ENCODE measurements at places on chromosomes 2 and 18. TPM values are rescaled to one million over a fixed set of nuclear protein-coding genes. Genes with fewer than 3 reads are reported as not detected.

Gene KLHL14
- 0.50 TPM for total RNA-seq

Gene GAREM2
- 4.0 TPM for total RNA-seq

Gene SCN3A
- 1.8 TPM for total RNA-seq

Gene G6PC2
- not detected for total RNA-seq

Gene SP140
- 2.5 TPM for total RNA-seq

Gene ASB18
- not detected for total RNA-seq

Gene FZD7
- 60.7 TPM for total RNA-seq

Gene MYL1
- not detected for total RNA-seq

Gene OTOS
- total RNA-seq = not detected

GRCh38 chr18:46559946-46560670 lies 96.9 kb downstream of the LOXHD1 start:
- no peak for DNase-seq

- DNase-seq = no peak
Observed at GRCh38 chr2:234983011-234983726, 31.4 kb downstream of the SH3BP4 start.

DNA sequence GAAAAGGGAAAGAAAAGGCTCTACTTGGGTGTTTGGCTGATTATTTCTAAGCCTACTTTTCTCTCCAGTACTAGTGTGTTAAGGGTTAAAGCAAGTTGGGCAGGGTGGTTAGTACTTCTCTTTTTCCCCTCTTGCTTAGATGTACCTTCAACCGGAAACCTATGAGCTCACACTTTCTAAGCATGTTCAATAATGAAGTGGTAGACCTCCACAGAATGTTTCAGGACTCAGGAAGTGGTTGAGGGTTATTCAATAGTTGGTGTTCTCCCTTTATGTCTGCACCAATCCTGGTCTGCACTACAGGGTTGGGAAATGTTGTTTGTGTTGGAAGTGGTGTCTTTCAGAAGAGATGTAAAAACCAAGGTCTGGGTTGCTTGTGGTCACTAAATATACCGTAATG lies 137.1 kb downstream of the ZEB2 start:
- DNase-seq = no peak

- DNase-seq = no peak
Observed at GRCh38 chr2:120465012-120465700, 119.2 kb downstream of the INHBB start.

DNA sequence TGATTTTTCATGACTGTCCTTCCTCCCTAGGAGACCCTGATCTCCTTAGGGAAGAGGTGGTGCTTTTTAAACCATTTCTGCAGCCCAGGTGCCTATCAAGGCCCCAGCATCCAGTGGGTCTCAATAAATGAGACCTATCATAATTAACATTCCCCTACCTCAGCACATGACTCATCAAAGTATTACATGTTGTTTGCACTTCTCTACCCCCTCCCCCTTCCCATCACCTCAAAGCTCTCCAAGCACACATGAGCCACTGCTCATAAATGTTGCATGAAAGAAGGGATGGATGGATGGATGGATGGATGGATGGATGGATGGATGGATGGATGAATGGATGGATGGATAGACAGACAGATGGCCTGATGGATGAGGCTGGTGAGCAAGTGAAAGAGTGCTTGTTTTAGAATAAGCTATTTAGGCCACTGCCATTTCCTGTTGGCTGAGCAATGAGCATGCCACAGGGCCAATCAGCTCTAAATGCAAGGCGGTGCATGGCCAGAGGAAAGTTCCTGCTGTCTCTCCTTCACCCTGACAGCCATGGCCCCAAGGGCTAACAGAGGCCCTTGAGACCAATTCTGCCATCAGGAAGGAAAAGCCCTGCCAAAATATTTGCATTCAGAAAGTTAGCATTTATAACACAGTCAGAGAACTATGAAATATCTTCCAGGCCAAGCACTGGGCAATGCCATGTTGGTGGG lies 20.9 kb upstream of the STEAP3 start:
- DNase-seq = no peak

GRCh38 chr2:181172676-181173075 lies 192.3 kb downstream of the UBE2E3 start:
- DNase-seq = no peak

GRCh38 chr2:67246791-67247190 lies 150.3 kb upstream of the ETAA1 start:
- no peak for DNase-seq

DNA sequence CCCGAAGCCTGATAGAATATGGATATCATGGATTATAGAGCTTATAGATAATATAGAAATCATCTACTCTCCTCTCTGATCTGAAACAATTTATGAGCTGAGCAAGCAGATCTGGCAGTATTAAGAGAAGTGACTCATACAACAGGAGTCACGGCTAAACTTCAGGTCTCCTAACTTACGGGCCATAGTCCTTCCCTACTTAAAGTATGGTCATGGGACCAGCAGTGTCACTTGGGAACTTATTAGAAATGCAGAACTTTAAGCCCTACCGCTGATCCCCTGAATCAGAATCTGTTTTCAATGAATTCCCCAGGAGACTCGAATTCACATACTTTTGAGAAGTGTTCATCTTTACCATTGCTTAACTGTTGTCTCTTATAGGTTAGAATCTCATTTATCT lies 195.7 kb upstream of the FANCL start:
- no peak for DNase-seq

DNA sequence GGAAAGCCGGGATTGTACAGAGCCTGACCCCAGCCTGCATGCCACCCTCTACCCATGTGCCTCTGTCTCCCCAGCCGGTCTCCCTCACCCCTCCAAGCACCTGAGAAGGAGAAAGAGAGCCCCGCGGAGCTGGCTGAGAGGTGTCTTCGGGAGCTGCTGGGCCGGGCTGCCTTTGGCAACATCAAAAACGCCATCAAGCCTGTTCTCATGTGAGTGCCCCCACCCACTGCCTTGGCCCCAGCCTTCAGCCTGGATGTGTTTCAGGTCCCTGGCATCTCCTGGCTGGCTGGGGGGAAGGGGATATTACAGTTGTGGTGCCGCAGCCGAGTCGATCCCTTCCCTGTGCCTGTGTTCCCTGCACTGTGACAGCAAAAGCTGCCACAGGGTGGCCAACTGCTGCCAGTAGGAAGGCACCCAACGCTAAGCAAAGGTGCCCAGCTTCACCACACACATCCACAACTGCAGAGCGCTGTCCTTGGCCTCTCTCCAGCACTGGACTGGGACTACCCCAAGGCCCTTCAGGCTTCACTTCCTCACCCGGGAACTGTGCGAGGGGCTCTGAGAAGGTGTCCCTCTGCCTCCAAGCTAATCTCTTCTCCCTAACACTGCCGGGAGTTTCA lies 38.4 kb downstream of the POMC start:
- no peak for DNase-seq

GRCh38 chr2:178426388-178426787 lies 24.6 kb downstream of the PRKRA start:
- no peak for DNase-seq

DNA sequence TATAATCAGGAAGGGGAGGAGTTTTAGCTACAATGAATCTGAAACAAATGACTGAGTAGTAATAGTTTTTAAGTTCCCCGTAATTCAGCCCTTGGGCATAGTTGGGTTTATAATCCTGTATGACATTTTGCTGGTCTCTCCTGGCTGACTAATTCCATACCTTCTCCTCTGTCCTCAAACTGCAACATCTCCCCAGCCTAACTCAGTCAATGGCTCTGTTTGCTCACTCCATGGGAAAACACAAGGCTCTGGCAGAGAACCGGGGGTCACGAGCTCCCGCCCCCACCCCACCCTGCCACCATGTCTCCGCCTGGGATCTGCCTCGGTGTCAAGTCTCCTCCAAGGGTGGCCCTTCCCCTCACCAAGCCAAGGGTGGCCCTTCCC lies 168.6 kb downstream of the HDAC4 start:
- no peak for DNase-seq

DNA sequence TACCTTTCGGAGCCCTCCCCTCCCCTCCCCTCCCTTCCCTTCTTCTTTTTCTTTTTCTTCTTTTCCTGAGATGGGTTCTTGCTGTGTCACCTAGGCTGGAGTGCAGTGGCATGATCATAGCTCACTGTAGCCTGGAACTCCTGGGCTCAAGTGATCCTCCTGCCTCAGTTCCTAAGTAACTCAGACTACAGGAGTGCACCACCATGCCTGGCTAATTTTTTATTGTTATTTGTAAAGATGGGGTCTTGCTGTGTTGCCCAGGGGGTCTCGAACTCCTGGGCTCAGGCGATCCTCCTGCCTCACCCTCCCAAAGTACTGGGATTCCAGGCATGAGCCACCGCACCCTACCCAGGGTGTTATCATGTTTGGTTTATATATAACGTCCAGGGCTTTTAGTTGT lies 66.7 kb downstream of the ASB1 start:
- DNase-seq = peak; percentile 55

DNA sequence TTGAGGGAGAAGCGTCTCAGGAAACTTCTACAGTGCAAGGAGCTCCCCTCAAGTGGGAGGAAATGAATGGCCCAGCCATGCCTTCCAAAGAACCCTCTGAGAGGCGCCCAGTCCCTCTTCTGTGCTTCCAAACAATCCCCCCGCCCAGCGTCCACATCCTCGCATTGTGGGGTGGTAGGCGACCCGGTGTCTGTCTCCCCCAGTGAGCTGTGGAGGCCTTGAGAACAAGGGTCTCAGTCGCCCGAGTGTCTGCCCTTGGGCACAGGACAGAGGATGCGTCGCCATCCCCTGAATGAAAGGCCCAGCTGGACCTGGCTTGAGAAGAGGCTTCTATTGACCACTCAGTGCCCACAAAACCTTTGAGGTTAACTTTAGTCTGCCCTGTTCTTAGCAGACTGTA lies 29.7 kb downstream of the INPP5D start:
- no peak for DNase-seq

DNA sequence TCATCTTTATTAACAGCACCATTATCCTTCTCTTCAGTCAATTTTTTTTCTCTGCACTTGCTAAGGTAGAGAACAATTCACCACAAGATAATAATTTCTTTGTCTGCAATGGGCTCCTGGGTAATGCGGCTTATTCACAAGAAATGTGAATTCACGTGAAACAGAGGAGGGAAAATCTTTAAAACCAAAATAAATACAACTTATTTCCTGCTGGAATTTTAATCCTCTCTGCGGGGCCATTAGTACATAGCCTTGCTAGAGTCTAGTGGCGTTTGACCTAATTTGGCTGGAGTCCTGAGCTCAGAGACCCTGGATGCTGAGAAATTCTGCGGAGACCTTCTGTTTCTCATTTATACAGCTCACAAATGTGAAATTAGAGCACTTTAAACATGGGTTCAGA lies 319.3 kb upstream of the MMADHC start:
- no peak for DNase-seq

DNA sequence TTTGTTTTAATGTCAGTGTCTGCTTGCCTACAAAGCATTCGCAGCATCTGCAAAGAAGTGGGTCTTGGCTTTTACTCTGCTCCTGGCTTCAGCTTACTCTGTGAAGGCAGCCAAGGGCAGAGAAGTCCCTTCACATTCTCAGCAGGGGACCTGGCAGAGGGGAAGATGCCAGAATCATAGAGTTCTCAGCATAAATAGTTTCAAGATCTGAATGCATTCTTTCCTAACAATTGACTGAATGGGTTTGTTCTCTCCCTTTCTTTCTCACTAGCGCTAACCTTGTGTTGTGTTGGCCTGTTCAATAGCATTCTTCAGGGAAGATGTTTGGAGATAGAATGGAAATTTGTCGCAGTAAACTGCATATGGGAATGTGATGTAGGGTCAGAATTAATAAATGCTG lies 106.9 kb downstream of the FARSB start:
- DNase-seq = no peak

- no peak for DNase-seq
Observed at GRCh38 chr2:113216321-113216720, 42.5 kb downstream of the PSD4 start.

DNA sequence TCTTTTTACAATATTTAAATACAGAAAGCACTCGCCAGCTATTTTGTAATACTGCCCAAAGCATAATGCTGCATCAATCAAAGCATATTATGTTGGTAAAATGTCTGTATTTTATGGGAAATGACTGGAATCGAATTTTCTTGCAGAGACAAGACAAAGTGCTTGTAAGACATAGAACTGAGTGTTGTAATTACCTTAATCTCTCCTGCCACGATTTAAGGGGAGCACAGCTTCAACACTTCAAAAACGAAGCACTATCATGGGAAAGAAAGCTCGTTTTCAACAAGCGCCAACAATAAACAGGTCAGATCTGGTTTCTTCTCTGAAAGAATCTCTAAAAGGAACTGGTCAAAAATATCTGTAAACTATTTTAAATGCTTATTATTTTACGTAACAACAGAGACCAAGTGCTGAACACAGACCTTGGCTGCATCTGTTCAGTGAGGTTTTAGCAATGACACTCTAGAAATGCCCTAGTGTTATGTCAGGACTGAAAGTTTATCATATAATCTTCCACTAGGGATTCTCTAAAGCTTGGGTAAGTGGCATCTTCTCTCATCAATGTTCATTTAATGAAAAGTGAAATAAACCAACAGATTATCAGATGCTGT lies 19.0 kb downstream of the RND3 start:
- DNase-seq = no peak

Measured in esophagus muscularis mucosa (tissue), 4 donors.